ENCODE measurements at places on chromosomes 12 and 14.

DNA sequence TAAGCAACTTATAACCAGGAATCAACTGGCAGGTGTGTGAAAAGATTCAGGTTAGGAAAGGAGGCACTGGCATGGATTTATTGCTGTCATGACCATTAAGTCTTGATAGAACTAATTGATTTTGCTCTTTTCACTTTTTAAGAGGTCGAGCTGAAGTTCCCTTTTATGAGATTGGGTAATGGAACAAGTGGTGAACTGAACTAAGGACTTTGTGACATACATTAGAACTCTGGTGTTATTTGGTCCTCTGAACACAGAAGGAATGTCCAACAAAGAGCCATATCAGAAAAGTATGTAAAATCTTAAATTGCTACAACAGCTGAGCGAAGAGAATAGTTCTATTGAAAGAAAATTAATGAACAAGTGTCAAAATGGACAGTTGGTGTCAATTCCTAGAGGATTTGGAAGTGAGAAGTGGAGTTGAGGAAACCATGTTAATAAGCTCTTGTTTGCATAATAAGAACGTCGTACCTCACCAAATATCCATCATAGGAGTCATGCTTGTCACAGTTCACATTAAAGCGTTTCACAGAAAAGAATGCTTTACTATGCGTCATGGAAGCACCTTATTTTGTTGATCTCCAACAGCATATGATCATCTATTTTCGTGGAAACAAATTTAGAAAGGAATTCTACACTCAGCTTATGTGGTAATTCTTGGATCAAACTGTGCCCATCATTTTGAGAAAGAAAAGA lies 8.4 kb upstream of the MYF6 start:
- no peak for DNase-seq

DNA sequence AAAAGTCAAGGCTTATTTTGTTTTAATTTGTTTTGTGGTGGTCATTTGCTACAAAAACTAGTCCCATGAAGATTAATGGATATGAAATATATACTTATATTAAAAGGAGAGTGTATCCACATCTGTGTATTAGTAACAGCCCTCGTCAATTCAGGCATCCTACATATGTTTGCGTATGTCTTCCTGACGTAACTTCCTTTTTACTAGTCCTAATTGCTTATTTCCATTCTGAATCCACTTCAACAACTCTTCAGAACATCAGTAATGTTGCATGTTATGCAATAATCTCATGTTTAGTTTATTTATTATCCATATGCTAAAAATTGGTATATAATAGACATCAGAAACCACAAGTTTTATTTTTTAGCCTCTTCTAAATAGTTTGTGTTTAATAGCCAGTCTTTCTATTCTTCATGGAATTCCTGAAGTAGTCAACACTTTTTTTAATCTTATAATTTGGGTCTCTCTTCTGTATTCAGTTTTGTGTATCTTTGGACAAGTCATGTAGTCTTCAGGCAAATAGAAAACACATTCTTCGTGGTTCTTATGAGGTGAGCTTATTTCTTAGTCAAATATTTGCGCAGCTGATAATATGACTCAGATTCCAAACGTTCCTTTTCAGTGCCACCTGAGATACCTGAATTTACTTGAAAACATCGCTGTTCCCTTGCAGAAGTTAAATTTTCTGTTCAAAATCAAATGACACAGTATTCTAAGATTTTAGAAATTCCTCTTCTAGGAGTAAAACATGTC lies 268.6 kb downstream of the CCDC59 start:
- DNase-seq = no peak

DNA sequence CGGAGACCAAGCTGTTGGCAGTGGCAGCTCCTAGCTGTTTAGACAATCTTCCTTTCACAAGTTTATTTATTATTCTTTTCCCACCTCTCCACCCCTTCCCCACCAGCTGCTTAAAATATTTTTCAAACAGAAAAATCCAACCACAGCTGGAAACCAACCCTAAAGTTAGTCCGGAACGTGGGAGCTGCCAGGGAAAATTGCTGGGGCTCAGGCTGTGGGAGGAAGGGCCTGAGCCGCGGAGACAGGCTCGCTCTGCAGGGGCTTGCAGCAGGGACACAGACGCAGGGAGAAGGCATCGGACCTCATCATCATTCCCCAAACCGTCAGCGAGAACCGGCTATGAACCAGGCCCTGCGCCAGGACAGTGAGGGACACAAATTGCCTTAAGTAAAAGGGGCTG lies 16.1 kb upstream of the TMEM106C start:
- no peak for DNase-seq

DNA sequence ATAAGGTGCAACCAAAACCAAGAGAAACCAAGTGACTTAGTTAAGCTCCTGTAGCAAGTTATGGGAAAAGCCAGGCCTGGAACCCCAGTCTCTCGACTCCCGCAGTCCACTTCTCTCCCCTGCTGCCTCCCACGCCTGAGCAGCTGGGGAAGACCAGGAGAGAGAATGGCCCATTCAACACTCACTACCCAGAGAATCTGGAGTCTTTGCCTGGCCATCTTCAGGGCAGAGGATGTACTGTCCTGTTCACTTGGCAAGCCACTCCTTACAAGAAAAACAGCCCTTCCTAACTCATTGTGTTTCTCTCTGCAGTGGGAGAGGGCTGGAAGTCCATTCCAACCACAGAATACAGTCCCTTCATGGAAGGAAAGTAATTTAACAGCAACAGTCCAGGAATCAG lies 1.8 kb downstream of the PITPNM2 start:
- no peak for DNase-seq

DNA sequence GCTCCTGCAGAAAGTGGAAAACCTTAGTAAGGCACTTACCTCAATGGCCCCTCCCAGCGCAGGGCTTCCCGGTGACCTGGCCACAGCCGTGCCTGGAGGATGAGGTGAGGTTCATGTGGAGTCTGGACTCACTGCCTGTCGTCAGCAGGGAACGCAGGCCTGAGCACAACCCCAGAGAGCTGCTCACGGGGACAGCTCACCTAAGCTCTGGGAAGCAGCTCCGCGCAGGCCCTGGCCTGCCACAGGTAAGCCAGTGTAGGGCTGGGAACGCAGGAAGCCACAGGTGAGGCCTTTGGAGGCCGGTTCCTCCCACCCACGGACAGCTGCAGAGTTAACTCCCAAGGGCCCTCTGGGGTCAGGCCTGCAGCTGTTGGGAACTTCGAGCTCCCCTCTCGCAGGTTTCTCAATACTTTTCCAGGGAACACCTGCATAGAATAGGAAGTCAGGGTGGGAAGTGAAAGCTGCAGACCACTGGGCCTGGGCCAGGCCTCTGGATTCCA lies 32.7 kb downstream of the ANAPC7 start:
- no peak for DNase-seq

GRCh38 chr14:99731547-99732435 lies 47.7 kb downstream of the CYP46A1 start:
- DNase-seq = no peak

- no peak for DNase-seq
Measured at GRCh38 chr14:89736881-89737280, 217.6 kb downstream of the EFCAB11 start.

GRCh38 chr12:48601013-48601756 lies 31.3 kb upstream of the LALBA start:
- DNase-seq = no peak

DNA sequence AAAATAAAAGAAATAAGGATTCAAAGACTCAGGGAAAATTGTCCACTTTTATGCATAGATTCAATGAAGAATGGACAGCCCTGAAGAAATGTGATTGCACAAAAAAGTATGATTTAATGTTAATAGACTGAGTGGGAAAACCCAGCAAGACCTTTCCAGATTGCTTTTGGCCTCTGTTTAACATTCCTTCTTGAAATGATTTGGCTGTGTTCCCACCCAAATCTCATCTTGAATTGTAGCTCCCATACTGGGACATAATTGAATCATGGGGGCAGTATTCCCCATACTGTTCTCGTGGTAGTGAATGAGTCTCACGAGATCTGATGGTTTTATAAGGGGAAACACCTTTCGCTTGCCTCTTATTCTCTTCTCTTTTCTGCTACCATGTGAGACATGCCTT lies 1316.9 kb upstream of the SEL1L start:
- no peak for DNase-seq

- DNase-seq = no peak
Measured at GRCh38 chr12:67367843-67368242, 98.7 kb downstream of the CAND1 start.

GRCh38 chr14:28496364-28496763 lies 270.2 kb upstream of the FOXG1 start:
- no peak for DNase-seq

- no peak for DNase-seq
Measured at GRCh38 chr12:95473231-95473883, 595 bp upstream of the METAP2 start.

GRCh38 chr12:100445081-100445481 lies 28.6 kb upstream of the NR1H4 start:
- no peak for DNase-seq

- no peak for DNase-seq
Measured at GRCh38 chr14:34985740-34986139, 2.9 kb downstream of the SRP54 start.

DNA sequence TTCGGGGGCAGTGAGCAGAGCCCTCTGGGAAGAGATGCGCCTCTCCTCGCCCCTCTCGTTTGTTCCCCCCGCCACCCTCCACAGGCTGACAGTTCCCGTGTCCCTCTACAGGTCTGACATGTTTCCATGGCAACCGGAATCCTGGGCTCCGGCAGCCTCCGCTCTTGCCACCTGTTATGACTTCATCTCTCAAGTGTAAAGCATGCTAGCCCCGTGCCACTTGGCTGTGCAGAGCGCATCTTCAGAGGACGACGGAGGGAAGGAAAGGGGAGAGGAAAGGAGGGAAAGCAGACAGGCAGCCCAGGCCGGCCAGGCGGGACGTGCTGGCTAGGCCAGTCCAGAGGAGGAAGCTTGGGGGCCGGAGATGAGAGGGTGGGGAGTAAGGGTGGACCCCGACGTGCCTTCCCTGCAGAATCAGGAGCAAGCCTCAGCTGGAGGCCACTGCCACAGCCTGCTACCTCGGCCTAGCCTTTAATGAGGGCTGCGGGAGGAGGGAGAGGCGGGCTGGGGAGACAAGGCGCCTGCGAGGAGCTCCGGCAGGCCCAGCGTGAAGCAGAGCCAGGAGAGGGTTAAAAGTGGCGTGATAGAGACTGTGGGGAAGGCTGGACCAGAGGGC lies 214.3 kb downstream of the DPF3 start:
- no peak for DNase-seq

- DNase-seq = no peak
Measured at GRCh38 chr12:6923851-6924250, 3.9 kb upstream of the ATN1 start.

GRCh38 chr12:48545833-48546469 lies 20.5 kb downstream of the OR8S1 start:
- no peak for DNase-seq

GRCh38 chr12:5371631-5372030 lies 60.3 kb upstream of the NTF3 start:
- no peak for DNase-seq

DNA sequence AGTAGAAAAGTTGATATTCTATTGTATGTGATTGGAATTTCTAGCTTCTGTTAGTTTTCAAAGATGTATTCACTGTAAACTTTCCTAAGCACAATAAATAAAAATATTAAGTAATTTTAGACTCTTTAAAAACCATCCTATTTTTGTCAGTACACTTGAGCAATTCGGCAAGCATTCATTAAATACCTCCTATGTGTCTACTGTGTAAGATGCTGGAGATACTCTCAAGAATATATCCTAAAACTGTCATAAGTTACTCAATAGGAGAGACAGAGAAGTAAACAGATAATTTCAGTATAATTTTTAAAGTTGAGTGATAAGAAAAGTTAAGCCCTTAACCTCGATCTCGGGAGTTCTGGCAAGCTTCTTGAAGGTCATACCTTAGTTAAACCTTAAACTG lies 46.1 kb downstream of the FANCM start:
- DNase-seq = no peak

DNA sequence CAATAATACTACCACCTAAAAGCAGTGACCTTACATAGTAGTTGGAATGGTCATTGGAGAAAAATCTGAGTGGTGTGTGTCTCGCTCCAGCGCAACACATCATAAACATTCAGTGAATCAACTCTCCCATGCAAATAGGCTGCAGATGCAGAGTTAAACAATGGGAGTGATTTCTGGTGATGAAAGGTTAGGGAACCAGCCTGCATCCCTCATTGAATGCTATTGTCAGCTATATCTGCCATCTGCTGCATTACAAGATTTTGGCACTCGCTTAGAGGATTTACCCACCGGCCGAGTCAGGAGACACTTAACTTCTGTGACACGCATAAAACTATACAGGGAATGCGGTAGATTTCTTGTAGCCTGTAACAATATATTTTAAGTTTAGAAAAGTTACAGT lies 900.9 kb downstream of the FLRT2 start:
- no peak for DNase-seq

- DNase-seq = no peak
Measured at GRCh38 chr12:42208574-42208973, 29.5 kb downstream of the YAF2 start.

DNA sequence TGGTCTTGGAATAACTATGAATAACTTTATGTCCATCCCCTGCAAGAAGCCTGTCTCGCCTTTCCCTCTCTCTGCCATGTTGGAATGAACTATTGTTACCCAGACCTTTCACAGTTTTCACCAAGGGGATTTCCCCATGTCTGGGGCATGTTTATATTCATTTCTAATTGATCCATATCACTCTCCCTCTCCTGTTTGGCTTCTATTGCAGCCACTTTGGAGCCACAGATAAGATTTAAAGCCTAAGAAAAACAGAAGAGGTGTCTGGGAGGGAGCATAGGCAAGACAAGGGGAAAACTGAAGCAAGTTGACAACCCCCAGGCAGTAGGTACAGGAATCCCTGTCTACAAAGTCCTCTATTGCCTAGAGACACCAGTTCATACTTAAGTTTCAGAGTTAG lies 41.0 kb upstream of the FOXJ2 start:
- DNase-seq = no peak

GRCh38 chr14:62673014-62673755 lies 372.1 kb downstream of the KCNH5 start:
- no peak for DNase-seq

DNA sequence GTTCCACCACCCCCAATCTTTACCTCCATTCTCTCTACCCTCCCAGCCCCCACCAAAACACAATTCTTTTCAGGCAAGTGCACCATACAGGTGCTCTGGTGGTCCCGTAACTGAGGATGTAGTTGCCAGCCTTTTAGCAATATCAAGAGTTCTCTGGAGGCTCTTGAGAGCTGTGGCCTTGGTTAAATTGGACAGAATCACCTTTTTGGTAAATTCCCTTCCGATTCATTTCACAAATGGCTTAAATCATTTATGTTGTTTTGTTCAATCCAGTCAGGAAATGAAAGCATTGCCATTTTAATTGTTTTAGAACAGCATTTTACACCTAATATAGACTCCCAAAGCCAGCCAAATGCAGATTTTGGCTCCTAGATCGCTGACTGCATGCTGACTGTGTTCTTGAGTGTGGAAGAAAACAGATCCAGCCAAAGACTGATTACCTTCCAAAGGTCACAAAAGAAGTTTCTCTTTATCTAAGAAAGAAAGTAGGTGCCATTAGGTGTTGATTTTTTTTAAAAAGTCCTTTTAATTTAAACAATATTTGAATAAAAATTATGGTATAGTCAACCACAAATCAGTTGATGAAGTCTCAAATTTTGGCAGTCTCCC lies 25.6 kb downstream of the CRADD start:
- DNase-seq = no peak

GRCh38 chr12:54935235-54935951 lies 49.2 kb downstream of the TESPA1 start:
- DNase-seq = no peak
